Endothelial cell (in vitro differentiated cells): ENCODE measurements at places on chromosomes 7 and 10.

- DNase-seq = no peak
Measured at GRCh38 chr10:88168171-88169036, 305.0 kb downstream of the PTEN start.

DNA sequence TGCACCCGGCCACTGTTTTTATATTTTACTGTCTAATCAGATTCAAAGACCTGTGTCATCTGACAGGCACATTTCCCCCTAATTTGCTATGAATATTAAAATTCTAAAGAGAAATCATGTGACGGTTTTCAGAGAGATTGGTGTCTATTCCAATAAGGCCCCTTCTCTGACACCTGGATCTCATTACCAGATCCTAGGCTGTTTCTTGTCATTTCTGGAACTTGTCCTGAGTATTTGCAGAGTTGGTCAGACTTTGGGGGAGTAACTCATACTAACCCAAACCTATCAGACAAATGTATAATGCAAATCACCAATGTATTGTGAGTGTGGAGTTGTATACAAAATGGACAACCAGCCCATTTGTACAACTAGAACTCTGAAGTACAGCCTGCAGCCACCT lies 29.5 kb downstream of the MYO1G start:
- DNase-seq = no peak

DNA sequence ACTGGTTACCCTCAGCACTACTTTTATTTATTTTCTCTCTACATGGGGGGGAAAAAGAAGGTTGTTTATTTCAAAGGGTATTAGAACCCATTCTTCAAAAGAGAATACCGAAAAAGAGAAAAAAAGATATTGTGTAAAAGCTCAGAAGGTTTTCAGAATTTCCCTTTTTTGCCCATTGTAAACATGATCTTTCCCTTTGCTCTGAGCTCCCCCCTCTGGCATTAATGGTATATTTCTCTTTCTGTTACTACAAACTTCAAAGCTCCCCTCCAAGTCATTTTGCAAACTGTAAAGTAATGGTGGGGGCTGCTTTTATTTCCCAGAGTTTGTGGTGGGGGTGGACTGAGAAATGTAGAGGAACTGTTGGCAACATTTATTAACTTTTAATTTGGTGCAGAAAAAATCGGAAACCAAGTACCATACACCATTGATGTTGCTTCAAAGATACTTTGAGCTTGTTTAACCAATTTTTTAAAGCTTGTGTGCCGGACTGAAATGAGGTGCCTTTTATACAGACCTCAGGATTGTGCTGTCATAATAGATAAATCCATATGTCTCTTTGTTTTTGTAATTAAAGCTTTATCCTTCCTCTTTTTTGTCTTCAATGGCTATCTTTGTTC lies 181.5 kb downstream of the EXOC4 start:
- no peak for DNase-seq

- no peak for DNase-seq
Measured at GRCh38 chr7:33626869-33627268, 278.5 kb upstream of the BMPER start.

- no peak for DNase-seq
Measured at GRCh38 chr7:81623251-81623855, 146.5 kb downstream of the HGF start.

DNA sequence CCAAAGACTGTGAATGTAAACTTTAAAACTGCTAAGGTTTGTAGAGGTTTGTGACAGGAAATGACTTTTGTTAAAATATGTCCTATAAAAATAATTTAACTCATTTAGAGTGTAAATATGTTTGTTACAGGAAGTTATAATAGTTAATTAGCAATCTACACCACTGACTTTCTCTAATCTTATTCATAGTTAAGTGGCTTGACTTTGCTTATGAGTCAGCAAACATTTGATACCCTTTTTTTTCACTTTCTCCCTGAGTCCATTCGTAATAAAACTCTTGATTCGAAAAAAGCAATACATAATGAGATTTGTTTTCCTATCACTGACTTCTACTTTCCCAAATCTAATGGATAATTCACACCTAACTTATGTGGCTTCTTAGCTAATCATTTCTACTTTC lies 317.7 kb upstream of the SEMA3C start:
- no peak for DNase-seq

DNA sequence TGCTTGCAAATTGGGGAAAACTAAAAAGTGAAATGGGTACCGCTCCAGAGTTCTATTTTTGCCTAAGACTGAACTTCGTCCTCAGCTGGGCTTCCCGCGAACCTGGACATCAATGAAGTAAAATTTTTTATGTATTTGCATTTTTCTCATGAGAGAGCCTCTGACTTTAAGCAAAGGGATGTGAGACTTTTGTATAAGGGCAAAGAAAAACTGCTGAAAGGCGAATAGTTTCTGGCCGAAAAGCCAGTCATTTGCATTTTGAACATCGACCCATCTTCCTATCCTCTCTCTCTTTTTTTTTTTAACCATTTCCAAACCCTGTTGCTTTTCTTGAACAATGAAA lies 573 bp downstream of the PMPCB start:
- no peak for DNase-seq

- no peak for DNase-seq
Measured at GRCh38 chr10:131207176-131207575, 104.3 kb downstream of the TCERG1L start.

DNA sequence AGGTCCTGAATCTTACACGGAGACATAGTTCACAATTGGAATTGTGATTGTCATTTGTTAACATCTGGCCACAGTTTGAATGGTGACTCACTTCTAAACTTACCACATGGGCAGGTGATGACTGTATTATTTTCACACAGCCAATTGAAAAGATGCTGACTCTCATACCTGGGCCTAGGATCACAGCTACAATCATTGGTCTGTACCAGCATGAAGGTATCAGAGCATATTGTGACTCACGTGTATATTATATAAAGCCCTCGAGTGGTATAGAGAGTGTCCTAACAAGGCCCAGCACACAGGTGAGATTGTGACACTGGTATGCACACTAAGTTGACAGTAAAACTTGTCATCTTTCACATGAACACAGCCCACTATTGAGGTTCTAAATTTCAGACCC lies 9.4 kb upstream of the ZNF107 start:
- DNase-seq = no peak

DNA sequence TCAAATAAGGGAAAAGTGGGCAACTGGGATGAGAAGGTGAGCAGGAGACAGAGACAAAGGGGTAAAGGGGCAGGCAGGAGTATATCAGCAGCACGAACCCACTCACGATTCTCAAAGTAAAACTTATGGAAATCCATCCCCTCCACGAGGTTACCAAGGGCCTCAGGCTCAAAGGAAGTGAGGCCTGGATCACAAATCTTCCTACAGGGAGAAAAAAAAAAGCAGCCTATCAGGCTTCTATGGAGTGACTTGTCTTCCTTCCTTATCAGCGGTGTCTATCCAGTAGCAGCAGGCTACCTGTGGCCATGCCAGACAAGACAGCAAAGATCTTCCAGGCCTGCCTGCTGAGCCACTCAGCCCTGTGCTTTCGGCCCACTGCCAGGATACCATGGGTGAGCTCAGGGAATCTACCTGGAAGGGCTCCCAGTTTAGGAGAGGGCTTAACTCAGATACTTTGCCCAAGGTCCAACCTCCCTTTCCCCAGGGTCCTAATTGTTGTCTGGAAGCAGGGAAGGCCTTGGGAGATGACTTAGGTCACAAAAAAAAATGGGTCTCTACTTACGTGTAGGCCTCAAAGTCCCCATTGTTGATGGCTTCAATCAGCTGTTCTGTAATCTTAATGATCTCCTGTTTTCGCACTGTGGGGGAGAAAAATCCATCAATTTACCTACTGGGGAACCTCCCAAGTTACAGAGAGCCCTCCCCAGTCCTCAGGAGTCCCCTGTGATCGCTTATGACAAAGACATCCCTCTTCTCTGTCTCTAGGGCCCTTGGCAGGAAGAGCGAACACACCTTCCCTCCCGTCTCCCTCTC lies 5.7 kb upstream of the NDST2 start:
- DNase-seq = no peak

- no peak for DNase-seq
Measured at GRCh38 chr7:105519353-105519752, 2.7 kb downstream of the PUS7 start.

DNA sequence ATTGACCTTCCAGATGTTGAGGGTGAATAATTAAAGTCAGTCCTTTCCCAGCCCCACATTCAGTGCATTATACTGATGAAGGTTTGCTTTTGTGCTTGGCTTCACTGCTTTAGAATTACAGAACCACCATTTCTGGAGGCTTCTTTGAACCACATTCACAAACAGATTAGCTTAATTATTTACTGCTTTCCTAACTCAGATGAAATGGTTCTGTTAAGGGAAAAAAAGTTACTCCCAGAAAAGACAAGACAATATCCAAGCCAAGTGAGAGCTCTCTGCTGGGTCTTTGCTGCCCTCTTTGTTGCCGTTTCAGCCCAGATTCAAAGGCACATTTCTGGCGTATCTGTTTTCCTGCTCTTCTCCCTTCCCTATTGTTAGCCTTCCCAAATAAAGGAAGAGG lies 188.9 kb downstream of the AHR start:
- DNase-seq = no peak

- DNase-seq = no peak
Measured at GRCh38 chr10:6719561-6719960, 139.5 kb upstream of the PRKCQ start.

- DNase-seq = no peak
Measured at GRCh38 chr7:45625714-45626440, 51.7 kb downstream of the ADCY1 start.

GRCh38 chr10:133197786-133198185 lies 32.2 kb upstream of the UTF1 start:
- no peak for DNase-seq

GRCh38 chr10:71726580-71727104 lies 7.1 kb upstream of the C10orf105 start:
- DNase-seq = no peak

- DNase-seq = no peak
Measured at GRCh38 chr10:71156436-71156835, 55.9 kb upstream of the UNC5B start.

- no peak for DNase-seq
Measured at GRCh38 chr7:96297876-96298275, 24.0 kb downstream of the SLC25A13 start.

GRCh38 chr10:70692043-70692603 lies 19.8 kb downstream of the ADAMTS14 start:
- no peak for DNase-seq
